ENCODE measurements at places on chromosomes 1 and 21.

GRCh38 chr1:244860914-244861610 lies 3.3 kb downstream of the HNRNPU start:
- no peak for DNase-seq

DNA sequence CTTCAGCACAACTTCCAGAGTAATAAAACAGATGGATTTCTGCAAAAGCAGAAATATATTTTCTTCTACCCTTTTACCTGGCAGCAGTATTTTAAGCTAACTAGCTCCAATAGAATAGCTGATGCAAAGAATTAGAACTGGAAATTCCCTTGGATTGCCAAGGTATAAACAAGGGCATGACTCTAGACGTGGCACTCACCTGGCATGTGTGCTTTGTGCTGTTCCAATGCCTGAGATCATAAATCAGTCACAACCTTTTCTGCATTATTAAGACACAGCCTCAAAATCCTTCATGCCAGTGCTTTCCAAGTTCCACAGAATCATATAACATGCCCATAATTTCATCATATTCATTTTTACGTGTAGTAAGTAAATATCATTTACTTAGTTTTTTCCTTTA lies 1048.7 kb downstream of the ADGRL2 start:
- no peak for DNase-seq

DNA sequence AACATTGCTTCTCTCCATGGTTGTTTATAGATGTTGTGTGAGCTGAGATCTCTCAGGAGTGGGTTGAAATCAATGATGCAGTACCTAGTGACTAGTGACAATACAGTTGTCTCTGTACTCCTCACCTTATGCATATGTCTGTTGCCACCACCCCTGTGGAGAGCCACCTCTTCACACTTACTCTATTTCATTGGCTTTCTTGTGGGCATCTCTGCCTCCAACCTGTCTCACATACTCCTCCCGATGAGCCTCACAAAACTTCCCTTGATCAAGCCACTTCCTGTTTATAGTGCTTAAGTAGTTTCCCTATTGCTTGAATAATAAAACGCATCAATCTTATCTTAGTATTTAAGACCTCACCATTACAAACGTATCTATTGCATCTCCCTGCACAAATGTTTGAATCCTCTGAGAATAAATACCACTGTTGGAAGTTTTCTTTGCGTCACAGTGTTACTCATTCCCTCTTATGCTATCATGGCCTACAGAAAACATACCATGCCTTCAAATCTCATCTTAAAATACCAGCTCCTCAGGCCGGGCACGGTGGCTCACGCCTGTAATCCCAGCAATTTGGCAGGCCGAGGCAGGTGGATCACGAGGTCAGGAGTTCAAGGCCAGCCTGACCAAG lies 54.7 kb upstream of the GREM2 start:
- no peak for DNase-seq

GRCh38 chr1:55609630-55610029 lies 394.5 kb upstream of the USP24 start:
- no peak for DNase-seq

DNA sequence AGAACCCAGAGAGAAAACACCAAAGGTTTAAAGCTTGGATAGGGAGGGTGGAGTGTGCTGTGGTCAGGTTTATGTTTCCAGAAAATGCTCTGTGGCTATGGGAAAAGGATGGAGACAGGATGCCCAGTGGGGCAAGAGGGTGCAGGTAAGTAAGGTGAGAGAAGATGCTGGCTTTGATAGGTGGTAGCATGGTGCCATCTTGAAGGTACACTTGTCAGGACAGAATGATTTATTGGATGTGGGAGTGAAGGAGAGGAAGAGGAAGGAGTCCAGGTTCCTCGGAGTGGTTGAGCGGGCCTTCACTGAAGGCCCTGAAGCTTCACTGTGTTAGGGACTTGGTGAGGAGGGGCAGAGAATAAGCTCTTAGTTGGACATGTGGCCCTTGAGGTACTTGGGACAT lies 3.6 kb downstream of the PTPRF start:
- no peak for DNase-seq

- no peak for DNase-seq
Measured at GRCh38 chr1:98556521-98557158, 104.9 kb upstream of the SNX7 start.

DNA sequence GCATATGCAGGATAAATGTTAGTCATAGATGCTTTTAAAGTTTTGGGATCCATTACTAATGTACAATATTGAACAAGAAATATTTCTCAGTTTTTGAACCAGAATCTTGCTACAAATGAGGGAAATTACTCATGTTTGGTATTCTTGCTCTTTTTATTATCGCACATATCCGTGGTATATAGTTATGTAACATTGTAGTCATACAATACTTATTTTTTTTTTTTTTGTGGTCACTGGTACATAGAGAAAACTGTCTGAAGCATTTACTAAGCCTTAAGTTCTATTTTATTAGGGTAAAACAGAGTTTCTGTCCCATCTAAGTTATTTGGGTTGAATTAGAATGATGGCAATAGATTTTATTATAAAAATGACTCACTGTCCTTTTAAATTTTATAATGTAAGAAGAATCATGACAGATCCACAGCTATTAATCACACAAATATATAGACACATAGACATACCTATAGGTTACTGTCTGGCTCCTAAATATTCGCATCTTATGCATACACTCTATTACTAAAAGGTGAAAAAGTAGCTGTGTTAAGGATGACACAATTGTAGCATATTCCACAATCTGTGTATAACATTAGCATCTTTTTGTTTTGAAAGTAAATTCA lies 18.0 kb upstream of the PRKAA2 start:
- no peak for DNase-seq

DNA sequence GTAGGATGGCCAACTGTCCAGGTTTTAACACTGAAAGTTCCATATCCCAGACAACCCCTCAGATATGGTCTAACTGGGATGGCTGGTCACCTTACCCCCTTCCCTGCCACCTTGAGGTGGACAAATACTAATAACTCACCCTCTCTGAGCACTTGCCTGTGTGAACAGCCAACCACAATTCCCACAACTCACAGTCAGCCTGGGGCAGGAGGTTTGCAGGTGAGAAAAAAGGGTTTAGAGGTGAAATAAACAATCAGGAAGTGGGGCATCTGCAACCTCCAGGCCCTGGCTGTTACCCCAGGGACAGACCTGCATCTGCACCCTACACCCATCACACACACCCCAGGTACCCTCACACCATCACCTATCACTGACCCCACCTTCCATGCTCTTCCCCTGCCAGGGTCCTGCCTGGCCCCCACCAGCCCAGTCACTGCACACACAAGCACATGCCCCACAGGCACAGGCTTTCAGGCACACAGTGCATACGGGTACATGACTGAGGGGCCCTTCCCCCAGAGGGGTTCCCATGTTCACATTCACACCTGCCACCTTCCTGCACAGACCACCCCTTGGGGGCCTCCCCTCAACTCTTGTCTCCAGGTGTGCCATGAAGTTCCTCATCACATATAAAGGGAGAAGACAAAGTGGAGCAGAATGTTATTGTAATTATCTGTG lies 679.5 kb downstream of the MATN1 start:
- DNase-seq, result no peak

DNA sequence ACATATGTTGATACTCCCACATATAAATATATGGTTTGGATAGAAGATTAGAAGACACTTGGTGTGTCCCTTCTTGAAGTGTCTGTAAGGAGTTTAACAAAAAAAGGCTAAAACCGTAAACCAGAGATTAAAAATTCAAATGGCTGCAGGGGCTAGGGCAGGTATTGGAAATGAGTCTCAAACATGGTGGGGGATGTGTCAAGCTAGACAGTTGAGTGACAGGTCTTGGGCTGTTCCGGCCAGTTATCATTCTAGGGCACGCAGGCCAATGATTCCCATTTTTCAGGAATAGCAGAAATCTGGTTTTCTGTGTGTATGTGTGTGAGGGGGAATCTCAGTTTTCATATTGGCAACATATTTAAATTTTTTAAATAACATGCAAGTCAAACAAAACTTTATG lies 77.2 kb downstream of the AK4 start:
- no peak for DNase-seq

DNA sequence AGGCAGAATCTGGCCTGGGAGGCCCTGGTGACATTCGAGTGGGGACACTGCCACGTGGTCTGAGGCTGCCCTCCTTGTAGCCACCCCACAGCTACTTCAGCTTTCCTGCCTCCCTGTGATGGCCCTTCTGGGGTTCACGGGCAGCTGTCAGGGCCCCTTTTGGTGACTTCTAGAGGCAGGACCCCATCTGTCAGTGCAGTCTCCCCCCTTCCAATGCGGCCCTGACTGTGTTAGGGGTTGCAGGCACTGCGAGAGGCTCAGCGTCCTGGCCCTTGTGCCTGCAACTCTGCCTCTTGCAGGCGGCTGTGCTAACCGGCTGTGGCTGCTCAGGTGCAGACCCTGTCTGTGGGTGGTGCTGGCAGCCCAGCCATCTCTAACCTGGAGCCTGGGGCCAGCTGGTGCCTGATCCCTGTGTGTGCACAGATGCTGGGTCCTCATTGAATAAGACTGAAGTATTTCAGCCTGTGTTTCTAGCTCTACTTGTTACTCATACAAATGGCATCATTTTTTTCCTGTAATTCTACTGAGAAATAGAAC lies 62.2 kb downstream of the S100B start:
- no peak for DNase-seq

GRCh38 chr1:203287109-203287893 lies 18.0 kb upstream of the BTG2 start:
- peak; percentile 69 for DNase-seq

DNA sequence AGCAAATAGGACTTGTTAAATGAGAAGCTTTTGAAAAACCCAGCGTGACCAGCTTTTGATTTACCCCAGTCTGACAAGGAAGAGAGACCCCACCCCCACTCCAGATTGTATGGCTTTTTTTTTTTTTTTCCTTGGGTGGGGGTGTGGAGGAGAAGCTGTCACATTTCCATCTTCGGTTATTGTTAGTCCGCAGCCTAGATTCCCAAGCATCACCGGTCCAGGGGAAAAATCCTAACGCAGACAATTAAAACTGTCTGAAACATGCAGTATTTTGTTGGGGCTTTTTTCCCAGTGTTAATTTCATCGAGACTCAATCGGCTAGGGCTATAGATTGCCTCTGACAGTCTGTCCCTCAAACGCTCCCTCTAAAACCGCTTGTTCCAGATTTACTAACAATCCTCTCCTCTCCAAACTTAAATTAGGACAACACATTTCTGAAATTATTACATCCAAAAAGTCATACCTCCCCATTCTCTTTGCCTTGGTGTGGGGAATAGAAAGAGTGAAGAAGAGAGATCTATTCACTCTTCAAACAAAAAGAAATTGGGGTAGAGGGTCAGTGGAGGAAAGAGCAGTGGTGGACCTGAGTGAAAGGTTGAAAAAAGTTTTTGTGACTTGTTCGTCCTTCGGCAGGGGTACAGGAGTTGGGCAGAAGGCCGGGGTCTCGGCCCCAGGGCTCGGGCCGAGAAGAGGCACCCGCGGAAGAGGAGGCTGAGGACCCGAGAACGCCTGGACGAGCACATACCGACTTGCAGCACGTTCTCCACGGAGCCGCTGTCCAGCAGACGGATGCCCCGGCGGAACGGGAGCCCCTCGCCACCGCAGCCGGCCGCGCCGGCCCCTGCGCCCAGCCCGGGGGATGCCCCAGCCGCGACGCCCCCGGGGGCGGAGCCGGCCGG lies 1.1 kb downstream of the ZSWIM5 start:
- DNase-seq, result peak; percentile 71

- peak; percentile 92 for DNase-seq
Measured at GRCh38 chr1:203340112-203340790, 10.7 kb downstream of the FMOD start.

DNA sequence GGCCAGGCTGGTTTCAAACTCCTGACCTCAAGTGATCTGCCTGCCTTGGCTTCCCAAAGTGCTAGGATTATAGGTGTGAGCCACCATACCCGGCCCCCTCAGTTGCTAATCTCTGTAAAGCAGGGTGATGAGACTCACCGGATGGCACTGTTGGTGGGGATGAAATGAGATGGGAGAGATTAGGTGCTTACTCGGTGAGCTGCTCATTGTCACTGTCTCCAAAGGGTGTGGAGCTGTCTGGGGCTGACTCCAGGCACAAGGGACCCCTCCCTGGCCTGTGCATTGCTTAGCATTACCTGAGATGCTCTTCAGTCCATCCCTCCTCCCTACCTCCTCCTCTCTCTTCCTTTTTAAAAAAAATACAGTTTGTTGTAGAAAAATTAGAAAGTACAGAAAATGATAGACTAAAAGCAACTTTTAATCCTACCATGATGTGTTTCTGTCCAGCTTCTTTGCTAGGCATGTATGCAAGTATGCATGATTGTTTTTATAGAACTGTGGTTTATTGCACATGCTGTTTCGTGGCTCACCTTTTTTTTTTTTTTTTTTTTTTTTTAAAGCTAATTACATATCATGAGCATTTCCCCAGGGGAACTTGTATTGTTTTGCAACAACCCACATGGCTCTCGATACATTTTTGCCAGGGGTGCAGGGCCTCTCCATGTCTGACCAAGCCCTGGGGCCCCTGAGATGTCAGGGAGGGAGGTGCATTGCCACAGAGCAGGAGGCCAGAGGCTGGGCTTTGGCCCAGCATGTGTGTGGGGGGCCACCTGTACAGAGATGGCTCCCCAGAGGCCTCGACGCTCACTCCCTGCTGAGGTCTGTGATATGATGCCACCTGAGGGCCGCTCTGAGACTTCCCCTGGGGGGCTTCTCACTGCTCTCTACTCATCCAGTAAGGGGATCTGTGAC lies 55.4 kb downstream of the ARHGEF10L start:
- DNase-seq, result no peak

- peak; percentile 38 for DNase-seq
Measured at GRCh38 chr1:22562584-22563583, at the start of gene EPHA8. EPHA8 (plus strand) TSS chr1:22563489; CDS start chr1:22563636, 147 bp downstream.

DNA sequence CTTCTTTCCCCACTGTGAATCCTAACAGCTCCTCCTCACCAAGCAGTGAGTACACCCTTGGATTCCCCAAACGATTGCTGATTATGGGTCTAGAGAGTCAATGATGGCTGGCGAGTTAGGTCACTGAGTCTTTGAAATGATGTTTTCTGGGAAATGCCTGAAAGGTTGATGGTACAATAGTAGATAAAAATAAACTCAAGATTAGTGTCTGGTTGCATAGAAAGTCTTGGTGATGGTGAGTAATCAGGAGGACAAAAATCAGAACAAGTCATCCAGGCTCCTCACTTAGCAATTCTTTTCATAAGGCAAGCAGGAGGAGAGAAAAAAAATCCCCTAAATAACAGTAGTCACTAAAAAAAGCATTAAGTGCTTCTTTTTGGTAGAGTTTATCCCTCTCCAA lies 22.6 kb downstream of the HLX start:
- DNase-seq, result no peak

DNA sequence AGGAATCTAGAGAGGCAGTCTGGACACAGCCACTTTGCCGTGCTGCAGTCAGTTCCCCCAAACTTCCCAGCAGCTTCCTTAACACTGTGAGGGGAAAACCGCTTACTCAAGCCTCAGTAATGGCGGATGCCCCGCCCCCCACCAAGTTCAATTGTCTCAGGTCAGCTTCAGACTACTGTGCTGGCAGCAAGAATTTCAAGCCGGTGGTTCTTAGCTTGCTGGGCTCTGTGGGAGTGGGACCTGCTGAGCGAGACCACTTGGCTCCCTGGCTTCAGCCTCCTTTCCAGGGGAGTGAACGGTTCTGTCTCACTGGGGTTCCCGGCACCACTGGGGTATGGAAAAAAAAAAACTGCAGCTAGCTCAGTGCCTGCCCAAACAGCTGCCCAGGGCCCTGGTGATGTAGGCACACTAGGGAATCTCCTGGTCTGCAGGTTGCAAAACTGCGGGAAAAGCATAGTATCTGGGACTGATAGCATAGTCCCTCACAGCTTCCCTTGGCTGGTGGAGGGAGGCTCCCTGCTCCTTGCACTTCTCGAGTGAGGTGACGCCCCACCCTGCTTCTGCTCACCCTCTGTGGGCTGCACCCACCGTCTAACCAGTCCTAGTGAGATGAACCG lies 23.7 kb upstream of the HFM1 start:
- peak; percentile 4 for DNase-seq

GRCh38 chr1:167312871-167313270 lies 92.2 kb downstream of the POU2F1 start:
- DNase-seq, result no peak
